ENCODE measurements at places on chromosomes 3 and 15. TPM values are rescaled to one million over a fixed set of nuclear protein-coding genes. Genes with fewer than 3 reads are reported as not detected.

The SYNM gene
- 7.3 TPM for total RNA-seq

GRCh38 chr15:32852017-32852416 is 134.2 kb downstream of the GREM1 start:
- no peak for DNase-seq

DNA sequence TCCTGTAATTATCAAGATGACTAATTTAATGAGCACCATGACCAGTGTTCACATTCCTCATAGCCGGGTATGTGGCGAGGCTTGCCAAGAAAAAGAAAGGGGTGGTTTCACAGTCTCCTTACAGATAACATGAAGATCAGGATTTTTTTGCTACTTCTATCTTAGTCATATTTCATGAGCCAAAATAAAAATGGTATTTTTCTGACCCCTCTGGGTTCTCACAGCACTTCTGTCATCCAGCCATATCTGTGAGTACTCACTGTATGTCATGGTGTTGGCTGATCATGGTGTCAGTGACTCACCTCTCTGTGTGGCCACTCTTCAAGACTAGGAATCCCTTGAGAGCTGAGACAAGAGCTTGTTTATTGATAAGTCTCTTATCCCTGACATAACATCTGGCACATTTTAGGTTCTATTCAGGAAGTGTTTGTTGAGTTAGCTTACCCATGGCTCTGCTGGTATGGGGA is 130.5 kb upstream of the LMCD1 start:
- DNase-seq, result peak; percentile 75

GRCh38 chr15:90638201-90638691 is 78.9 kb upstream of the BLM start:
- no peak for DNase-seq

DNA sequence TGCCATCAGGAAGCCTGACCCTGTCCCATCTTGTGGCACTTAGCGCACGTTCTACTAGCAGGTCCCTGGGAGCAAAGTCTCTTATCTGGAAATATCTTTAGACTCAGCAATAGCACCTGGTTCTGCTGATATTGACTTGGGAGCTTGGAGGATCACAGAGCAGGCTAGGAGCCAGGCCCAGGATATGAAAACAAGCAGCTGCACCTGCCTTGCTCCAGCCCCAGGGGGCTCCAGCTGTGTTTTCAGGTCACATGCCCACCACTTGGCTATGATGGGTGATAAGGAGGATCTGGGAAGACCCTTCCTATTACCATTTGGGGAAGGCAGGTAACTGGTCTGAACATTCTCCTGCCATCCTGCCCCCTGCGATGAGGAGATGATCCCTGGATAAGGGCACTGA is 87.8 kb downstream of the C3orf70 start:
- no peak for DNase-seq

- DNase-seq, result no peak
Measured at GRCh38 chr3:52406231-52406661, 38.7 kb downstream of the SEMA3G start.

- DNase-seq, result no peak
Measured at GRCh38 chr15:79837846-79838245, 59.0 kb downstream of the MTHFS start.

The SH2D7 gene
- not detected for total RNA-seq

GRCh38 chr3:71672807-71673206 is 52.4 kb downstream of the EIF4E3 start:
- DNase-seq, result no peak

The PTH1R gene
- not detected for total RNA-seq

GRCh38 chr3:52463416-52463815 is 8.0 kb downstream of the NISCH start:
- no peak for DNase-seq

GRCh38 chr3:158792709-158793108 is 9.1 kb upstream of the MFSD1 start:
- DNase-seq, result peak; percentile 85

DNA sequence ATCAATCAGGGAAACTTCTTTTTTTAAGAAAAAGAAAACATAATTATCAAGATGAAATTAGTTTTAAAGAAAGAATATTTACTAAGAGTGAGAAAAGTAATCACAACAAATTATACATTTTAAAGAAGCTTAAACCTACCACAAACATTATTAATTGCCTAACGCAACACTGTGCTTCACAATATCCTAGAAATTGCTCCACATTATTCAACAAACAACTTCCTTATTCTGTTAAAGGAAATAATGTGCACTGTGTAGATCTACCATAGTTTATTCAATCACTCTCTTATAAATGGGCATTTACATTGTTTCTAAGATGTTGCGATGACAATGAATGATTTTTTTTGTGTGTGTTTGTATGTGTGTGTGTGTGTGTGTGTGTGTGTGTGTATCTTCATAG is 525.9 kb upstream of the KCNMB2 start:
- no peak for DNase-seq

DNA sequence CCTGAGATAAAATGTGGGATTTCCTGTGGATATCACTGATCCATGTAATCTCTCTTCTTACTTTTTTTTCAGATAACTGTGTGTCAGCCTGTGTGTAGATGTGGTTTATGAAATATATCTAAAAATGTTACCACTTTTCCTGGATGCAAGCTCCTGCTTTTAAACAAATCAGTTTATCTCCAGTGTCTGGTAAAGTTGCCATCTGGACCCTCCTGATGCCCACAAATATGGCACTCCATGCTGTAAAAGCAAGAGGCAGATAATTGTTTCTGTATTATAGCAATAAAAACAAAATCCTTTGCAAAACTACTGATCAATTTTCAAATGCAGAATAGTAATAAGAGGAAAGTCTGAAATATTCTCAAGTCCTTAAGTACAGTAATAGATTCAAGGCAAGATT is 7.6 kb upstream of the DCLK3 start:
- DNase-seq, result no peak

The AHSG gene
- not detected for total RNA-seq

The TRPM1 gene
- not detected for total RNA-seq

GRCh38 chr15:29470311-29470710 is 200.7 kb upstream of the NSMCE3 start:
- no peak for DNase-seq

The MKRN3 gene
- 3.5 TPM for total RNA-seq

The ARNT2 gene
- 1.5 TPM for total RNA-seq

The MAGI1 gene
- total RNA-seq, result 3.4 TPM
